ENCODE measurements at places on chromosomes 6 and 20.

- DNase-seq, result no peak
Measured at GRCh38 chr6:113363048-113363798, 493.9 kb upstream of the MARCKS start.

DNA sequence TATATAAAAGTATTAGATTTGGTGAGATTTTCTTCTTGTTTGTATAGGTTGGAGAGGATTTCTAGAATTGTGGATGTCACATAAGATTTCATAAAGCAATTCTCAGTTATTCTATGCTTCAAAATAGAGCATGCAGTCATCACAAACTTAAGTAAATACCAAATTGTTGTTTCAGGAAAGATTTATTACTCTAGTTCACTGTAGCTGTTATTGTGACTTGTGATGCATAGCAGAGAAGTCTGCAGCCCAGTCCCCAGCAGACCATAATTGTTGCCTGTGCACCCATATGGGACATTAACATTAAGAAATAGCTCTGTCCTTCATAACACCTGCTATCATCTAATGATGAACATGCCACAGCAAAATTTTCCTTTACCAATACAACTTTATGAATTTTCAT lies 228.0 kb upstream of the FAM83B start:
- DNase-seq, result no peak

GRCh38 chr20:14518648-14519047 lies 181.2 kb upstream of the FLRT3 start:
- DNase-seq, result no peak

DNA sequence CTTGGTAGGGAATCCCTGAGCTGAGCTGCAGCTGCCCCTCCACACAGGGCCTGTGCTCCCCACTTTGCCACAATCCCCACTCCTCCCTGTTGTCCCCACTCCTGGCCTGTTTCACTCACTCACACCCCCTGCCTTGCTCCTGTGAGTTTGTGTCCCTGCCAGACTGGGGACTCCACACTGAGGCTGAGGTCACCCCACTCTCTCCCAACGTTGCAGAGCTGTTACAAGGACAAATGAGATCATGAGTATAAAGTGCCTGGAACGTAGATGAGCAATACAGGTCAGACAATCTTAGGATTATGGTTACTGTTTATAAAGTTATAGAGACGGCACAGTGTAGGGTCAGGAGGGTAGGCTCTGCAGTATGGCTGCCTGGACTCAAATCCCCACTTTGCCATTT lies 426.0 kb upstream of the SULF2 start:
- no peak for DNase-seq
